ENCODE measurements at places on chromosomes 1 and 21.

DNA sequence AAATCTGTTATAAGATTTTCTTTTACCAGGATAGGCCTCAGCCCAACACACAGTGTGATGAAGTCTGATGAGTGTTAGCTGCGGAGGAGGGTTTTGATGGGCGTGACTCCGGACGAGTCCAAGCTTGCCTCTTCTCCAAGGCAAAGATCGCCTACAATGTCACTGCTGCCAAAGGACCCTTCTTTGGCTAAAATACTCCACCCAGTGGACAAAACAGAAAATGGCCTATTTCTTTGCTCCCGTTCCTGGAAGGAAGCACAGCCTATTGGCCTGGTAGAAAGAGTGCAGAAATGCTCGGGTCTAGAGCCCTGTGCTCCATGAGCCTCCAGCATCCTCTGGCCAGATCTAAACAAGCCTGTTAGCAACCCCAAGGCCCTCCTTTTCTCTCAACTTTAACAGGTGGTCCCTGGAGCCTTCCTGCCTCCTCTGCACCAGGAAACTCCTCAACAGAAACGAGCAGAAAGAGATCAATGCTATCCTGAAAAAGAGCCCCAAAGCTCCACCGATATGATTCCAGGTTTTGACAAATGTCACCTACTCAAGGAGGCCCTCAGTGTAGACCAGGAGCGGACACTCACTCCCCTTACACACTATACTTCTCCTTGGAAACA is 3.4 kb upstream of the CASQ2 start:
- DNase-seq = no peak

DNA sequence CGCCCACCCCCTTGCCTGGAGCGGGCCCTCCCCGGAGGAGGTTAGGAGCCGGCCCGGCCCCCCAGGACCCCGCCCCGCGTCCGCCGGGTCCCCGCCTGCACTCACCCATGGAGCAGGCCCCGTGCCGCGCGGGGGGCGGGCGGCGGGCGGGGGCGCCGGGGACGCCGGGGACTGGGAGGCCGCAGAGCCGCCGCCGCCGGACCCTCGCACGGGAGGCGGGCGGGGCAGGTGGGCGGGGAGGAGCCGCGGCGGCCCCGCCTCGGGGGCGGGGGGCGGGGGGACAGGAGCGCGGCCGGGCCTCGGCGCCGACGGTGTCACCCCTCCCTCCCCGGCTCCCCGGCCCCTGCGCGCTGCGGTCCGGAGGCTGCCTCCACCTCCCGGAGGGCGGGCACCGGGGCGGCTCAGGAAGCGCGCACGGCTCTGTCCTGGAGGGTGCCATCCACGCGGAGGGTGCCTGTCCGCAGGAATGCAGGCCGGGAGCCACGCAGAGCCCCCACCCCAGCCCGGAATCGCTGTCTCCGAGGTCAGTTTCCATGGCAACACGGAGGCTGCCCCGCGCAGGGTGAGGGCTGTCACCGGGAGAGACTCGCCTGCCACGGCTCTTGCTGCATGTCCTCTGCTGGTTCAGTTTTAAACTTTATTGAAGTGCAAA is 5.9 kb upstream of the PLEKHG5 start:
- DNase-seq = no peak

- no peak for DNase-seq
These were observed 30.1 kb downstream of the KCNJ6 start for GRCh38 chr21:37886120-37886519.

DNA sequence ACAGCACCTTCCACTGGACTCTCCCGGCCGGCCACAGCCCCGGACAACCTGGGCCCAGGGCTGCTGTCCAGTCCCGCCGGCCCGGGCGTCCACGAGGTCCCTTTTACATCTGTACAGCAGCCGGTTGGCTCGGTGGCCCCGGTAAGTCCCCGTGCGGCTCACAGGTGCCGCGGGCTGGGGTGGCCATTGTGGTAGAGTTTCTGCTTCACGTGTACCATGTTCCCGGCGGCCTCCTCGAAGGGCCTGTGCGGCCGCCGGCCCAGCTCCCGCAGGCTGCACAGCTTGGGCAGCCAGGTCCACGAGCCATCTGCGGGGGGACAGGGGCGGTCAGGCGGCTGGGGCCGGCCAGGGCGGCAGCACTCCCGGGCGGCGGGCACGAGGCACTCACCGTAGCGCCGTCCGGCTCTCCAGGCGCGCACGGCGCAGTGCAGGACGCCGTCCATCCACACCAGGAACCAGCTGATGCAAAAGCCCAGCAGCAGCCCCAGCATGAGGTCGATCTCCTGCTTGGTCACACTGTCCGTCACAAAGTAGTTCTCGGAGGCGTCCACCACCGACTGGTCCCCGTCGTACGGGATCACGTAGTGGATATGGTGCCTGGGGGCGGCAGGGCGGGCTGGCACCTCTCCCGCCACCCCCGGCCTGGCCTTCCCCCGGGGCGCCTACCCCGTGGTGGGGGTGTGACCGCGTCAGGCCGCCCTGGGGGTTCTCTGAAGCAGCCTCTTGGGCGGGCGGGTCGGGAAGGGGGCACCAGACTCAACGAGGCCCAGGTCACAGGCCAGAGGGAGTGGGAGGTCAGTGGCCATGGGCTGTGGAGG is 5.0 kb downstream of the TMEM240 start:
- DNase-seq = no peak

- DNase-seq = no peak
These were observed 9.9 kb upstream of the TSNAX start for GRCh38 chr1:231518485-231519034.

- no peak for DNase-seq
These were observed 366.8 kb downstream of the PTBP2 start for GRCh38 chr1:97088391-97088790.

- DNase-seq = no peak
These were observed 14.6 kb upstream of the TENT5C start for GRCh38 chr1:117591252-117591651.

DNA sequence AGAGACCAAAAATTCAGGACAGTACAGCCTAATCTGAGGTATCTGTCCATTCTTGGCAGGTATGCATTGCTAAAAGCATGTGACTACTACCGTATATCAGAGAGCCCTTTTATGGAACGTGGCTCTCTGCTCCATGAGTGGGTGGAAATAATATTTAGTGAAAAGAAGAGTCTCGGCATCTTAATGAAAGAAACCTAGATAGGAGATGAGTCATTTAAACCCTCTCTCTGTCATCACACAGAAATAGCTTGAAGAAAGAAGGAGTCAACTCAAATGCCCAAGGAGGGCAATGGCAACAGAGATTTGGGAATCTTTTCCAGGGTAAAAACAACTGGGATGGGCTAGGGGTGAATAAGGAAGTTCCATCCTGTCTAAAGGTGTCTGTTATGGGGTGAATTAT is 528.2 kb downstream of the SMYD3 start:
- DNase-seq = no peak

GRCh38 chr1:226438007-226438406 is 30.1 kb upstream of the PARP1 start:
- DNase-seq = no peak

GRCh38 chr1:35553851-35554250 is 3.4 kb downstream of the KIAA0319L start:
- DNase-seq = no peak

- no peak for DNase-seq
These were observed 123.3 kb upstream of the USP24 start for GRCh38 chr1:55338448-55338820.

- no peak for DNase-seq
These were observed 37.4 kb downstream of the VANGL1 start for GRCh38 chr1:115679141-115679611.

GRCh38 chr21:41660748-41661147 is 106.1 kb downstream of the RIPK4 start:
- no peak for DNase-seq

DNA sequence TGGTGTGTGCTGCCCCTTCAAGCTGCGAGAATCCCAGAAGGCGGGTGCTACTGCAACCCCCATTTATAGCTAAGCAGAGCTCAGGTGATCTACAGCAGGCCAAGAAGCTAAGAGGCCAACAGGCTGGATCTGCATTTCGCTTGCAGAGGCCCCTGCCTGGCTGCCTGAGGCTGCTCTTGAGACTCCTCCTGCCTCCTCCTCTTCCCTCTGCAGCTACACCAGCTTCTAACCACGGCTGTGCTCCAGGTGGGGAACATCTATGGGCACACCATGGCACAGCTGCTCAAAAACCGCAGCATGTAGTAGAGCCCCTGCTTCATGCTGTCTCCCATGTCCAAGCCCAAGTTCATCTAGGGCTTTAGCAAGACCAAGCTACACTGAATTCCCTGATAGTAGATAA is 72.9 kb upstream of the ZNF678 start:
- DNase-seq = no peak

DNA sequence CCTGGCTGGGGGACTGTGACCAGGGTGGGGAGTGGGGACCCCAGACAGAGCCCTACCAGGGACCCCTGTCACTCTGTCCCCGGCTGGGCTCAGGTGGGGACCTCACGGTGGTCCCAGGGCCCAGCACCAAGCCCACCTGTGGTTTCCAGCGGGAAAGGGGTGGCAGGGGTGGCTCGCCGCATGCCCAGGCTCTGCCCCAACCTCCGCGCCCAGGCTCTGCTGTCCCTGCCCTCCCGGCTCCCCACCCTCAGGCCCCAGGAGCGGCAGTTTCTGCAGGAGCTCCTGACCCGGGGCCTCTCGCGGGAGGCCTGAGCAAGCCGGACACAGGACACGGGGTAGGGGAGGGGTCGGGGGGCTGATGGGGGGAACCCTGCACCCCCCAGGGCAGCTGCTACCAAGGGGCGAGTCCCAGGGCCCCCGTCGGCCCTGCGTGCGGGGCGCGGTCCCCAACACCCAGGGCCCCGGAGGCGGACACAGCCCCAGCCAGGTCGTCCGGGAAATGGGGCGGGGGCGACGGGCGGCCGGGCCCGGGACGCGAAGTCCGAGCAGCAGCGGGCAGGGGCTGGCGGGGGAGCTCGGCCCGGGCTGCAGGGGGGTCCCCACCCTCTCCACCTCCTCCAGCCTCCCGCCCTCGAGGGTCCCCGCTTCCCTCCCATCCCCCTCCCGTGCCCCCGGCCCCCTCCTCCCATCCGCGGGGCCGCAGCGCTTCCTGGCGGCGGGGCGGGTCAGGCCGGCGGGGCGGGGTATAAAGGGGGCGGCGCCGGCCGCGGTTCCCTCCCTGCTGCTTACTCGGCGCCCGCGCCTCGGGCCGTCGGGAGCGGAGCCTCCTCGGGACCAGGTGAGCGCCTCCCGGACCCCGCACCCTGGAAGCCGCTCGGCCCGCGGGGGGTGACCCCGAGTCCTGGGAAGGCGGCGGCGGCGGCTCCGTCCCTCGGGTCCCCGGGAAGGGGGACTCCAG is at the start of gene COL6A2:
COL6A2 (plus strand) TSS at position 777 of the 958 bp plus-strand sequence.
- DNase-seq = peak; percentile 34

- DNase-seq = no peak
These were observed 758 bp downstream of the PTBP2 start for GRCh38 chr1:96722161-96722922.

DNA sequence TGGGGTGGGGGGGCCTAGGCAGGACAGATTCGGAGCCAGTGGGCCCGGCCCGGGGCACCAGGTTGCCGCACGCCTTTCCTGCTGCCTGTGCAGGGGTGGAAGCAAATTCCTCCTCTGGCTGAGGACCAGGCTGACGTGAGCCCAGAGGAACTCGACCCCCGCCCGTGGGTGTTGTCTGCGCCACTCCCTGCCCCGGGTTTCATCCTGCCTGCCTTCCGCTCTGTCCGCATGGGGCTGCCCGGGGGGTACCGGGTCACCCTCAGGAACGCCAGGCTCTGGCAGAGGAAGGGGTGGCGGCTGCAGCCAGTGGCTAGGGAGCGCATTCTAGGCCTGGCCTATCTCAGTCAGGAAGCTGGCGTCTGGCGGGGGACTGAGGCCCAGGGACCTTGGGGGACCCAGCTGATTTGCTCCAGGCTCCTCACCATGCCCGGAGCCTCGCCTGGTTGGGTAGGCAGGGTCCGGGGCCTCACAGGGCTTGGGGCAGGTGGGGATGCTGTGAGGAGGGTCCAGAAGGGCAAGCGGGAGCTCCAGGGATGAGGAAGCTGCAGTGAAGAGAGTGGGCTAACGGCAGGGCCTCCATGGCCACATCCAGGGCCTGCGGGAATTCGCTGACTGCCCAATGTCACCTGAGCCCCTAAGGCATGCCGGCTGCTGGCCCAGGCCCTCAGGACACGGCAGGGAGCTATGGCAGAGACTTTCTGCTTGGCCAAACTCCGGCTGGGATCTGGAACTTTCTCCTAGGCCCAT is 2.4 kb upstream of the IBA57 start:
- DNase-seq = no peak

DNA sequence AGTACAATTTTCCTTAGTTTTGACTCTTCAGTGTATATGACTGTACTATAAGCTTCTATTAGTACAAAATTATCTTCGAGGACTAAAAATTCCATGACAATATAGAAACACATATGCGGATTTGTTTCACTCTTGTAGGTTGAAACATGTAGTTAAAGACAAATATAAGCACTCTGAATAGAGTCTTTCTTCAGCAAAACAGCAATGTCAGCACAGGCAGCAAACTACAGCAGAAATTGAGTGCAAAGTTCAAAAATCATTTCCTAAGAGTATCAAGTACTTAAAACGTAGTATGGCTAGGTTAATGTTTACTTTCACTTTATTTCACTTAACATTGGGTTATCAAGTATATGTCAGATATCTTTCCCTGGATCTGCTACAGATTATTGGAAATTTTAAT is 106.7 kb downstream of the FAF1 start:
- DNase-seq = no peak

GRCh38 chr1:65207317-65207716 is 59.3 kb downstream of the AK4 start:
- no peak for DNase-seq

GRCh38 chr1:45243476-45244343 is 37.3 kb upstream of the ZSWIM5 start:
- DNase-seq = no peak

DNA sequence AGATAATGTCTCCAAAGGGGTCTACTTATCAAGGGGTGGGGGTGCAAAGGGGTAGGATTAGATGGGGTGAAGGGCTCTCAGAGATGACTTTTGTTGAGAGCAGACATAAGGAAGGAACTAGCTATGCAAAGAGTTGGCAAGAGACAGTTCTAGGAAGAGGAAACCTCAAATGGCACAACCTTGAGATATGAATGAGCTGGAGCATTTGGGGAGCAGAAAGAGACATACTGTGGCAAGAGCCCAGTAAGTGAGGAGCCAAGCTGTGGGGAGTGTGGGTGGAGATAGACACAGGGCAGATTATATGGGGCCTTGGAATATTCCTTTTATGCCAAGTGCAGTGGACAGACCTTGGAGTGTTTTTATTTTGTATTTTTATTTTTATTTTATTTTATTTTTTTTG is 84.8 kb upstream of the BTG3 start:
- DNase-seq = no peak

Measured in T-cell (primary cell).